ENCODE measurements at places on chromosomes 4 and X.

GRCh38 chrX:122940199-122940598 lies 243.9 kb upstream of the GRIA3 start:
- no peaks in the 10 kb centered on the region for H3K36me3 ChIP-seq
- no peak for DNase-seq
- no peak overlapping the region for H3K27ac ChIP-seq

GRCh38 chrX:9781941-9782340 lies 4.3 kb upstream of the SHROOM2 start:
- DNase-seq = no peak
- no peaks in the 10 kb centered on the region for H3K4me1 ChIP-seq
- H3K27me3 ChIP-seq = peaks cover 4% of the 10 kb centered on the region
- no peak overlapping the region for H3K27ac ChIP-seq
- no peak overlapping the region for H3K4me3 ChIP-seq
- peaks cover 5% of the 10 kb centered on the region for H3K36me3 ChIP-seq

- H3K4me1 ChIP-seq = no peaks in the 10 kb centered on the region
- H3K27me3 ChIP-seq = no peaks in the 10 kb centered on the region
- no peak overlapping the region for H3K27ac ChIP-seq
- no peak for DNase-seq
- no peak overlapping the region for H3K4me3 ChIP-seq
These were observed 166.5 kb downstream of the GABRG1 start for GRCh38 chr4:45957353-45957752.

GRCh38 chrX:96705905-96706304 lies 21.3 kb downstream of the DIAPH2 start:
- peaks cover 12% of the 10 kb centered on the region for H3K36me3 ChIP-seq
- H3K4me1 ChIP-seq = peaks cover 24% of the 10 kb centered on the region

DNA sequence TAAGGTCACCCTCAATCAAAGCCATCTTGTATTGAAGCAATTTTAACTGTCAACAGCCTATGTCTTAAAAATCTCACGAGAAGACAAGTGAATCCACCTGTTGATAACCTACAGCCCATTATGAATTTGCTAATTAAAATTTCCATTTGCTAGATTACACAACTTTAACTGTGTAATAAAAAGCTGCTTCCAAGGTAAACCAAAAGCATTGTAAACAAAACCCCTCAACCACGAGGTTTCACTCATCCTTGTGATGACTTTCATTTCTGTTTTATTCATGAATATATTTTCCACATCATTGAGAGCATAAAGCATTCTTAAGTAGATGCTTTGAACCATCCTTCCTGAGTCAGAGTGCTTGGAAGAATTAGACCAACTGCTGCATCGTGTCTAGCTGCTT lies 217.5 kb upstream of the GYPA start:
- H3K4me3 ChIP-seq = no peak overlapping the region
- H3K27ac ChIP-seq = no peak overlapping the region
- no peaks in the 10 kb centered on the region for H3K36me3 ChIP-seq
- H3K27me3 ChIP-seq = peaks cover 8% of the 10 kb centered on the region
- DNase-seq = no peak
- peaks cover 28% of the 10 kb centered on the region for H3K4me1 ChIP-seq

All from nephron progenitor cell (in vitro differentiated cells).